ENCODE measurements at places on chromosomes 7 and 10.

GRCh38 chr7:149717481-149717880 is 55.9 kb downstream of the ZNF467 start:
- peak; percentile 54 for DNase-seq

- no peak for DNase-seq
These were observed 17.0 kb upstream of the ECHDC3 start for GRCh38 chr10:11724938-11725776.

- DNase-seq, result no peak
These were observed 25.3 kb downstream of the CCDC126 start for GRCh38 chr7:23622506-23622925.

DNA sequence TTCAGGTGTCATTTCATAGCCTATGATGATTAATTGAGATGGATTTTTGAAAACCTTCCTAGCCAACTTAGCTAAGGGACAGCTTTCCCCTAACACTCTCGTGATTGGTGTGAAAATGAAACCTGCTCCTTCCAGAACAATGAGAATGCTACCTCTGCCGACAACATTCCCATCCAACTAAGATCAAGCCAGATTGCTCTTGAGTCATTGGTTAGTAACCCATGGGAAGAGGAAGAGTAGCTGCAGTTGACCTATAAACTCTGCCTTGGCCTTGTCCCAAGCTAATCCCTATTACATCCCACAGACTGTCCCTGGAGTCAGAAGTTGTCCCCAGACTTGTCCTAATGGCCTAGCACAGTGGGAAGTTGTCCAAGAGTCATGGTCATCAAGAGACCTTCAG is 80.5 kb upstream of the SVIL start:
- DNase-seq, result no peak

- DNase-seq, result no peak
These were observed 230.9 kb downstream of the CREB5 start for GRCh38 chr7:28643188-28643569.

- DNase-seq, result no peak
These were observed 722.7 kb upstream of the CELF2 start for GRCh38 chr10:10294881-10295529.

GRCh38 chr7:127770885-127771284 is 118.9 kb downstream of the SND1 start:
- DNase-seq, result no peak
